DND-41 (cell line): ENCODE measurements at places on chromosomes 7 and 10.

DNA sequence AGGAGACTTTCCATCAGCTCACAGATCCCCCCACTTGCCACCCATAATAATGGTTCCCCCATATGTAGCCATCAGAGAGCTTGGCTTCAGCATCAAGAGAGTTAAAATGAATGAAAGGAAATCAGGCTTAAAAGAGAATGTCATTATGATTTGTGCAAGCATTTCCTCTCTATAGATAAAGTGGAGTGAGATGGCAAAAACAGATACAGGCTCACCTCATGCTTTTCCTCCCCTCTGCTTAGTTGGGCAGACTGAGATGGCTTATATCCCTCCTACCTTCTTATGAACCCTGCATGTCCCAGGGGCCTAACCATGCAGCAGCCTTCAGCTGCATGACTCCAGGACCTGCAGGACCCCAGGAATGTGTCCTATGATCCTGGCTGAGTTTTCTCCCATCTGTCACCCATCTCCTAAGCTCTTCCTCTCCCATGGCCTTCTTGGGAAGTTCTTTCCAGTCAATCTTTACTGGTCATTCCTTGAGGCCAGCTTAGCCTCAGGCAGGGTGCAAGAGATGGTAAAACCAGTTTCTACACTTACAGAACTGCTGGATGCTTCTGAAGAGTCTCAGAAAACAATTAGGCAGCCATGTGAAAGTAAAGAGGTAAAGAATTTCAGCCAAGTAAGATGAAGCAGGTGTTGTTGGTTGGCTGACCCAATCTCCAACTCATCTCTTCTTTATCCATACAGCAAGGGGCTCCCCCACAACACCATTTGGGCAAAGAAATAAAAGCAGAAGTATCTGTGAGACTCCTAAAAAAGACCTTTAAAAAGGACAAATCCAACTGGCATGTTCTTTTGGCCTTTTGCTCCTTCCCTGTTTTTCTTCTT, 159.7 kb downstream of the RTKN2 start:
- H3K4me3 ChIP-seq: no peak overlapping the region
- DNase-seq: no peak
- H3K4me1 ChIP-seq: no peaks in the 10 kb centered on the region
- no peaks in the 10 kb centered on the region for H3K36me3 ChIP-seq
- no peaks in the 10 kb centered on the region for H3K27me3 ChIP-seq

GRCh38 chr7:33100770-33101169, 8.4 kb downstream of the RP9 start:
- H3K4me3 ChIP-seq: no peak overlapping the region
- no peak overlapping the region for H3K27ac ChIP-seq
- no peaks in the 10 kb centered on the region for H3K4me1 ChIP-seq
- DNase-seq: no peak
- no peaks in the 10 kb centered on the region for H3K27me3 ChIP-seq

GRCh38 chr10:80436446-80437098, 17.5 kb upstream of the TSPAN14 start:
- H3K4me3 ChIP-seq: no peak overlapping the region
- DNase-seq: no peak
- no peaks in the 10 kb centered on the region for H3K4me1 ChIP-seq
- no peaks in the 10 kb centered on the region for H3K27me3 ChIP-seq
- H3K27ac ChIP-seq: no peak overlapping the region
- 0 out of 2 replicates have a peak, but pooled peaks cover 1% of the 10 kb centered on the region for H3K36me3 ChIP-seq

- H3K27ac ChIP-seq: no peak overlapping the region
- H3K4me3 ChIP-seq: no peak overlapping the region
- H3K4me1 ChIP-seq: no peaks in the 10 kb centered on the region
- no peaks in the 10 kb centered on the region for H3K27me3 ChIP-seq
- H3K36me3 ChIP-seq: no peaks in the 10 kb centered on the region
These were observed 6.7 kb downstream of the VSTM4 start for GRCh38 chr10:49108656-49109055.

- no peak for DNase-seq
- no peak overlapping the region for H3K27ac ChIP-seq
- H3K4me1 ChIP-seq: no peaks in the 10 kb centered on the region
- H3K36me3 ChIP-seq: no peaks in the 10 kb centered on the region
- no peak overlapping the region for H3K4me3 ChIP-seq
- H3K27me3 ChIP-seq: no peaks in the 10 kb centered on the region
These were observed 266.6 kb downstream of the DNAJB9 start for GRCh38 chr7:108836256-108836655.

- H3K36me3 ChIP-seq: peaks cover 33% of the 10 kb centered on the region; the same call in 1 of the 2 replicates
- DNase-seq: no peak
- H3K27ac ChIP-seq: no peak overlapping the region
- H3K4me3 ChIP-seq: no peak overlapping the region
- H3K27me3 ChIP-seq: no peaks in the 10 kb centered on the region
- no peaks in the 10 kb centered on the region for H3K4me1 ChIP-seq
These were observed 43.6 kb downstream of the RAB11FIP2 start for GRCh38 chr10:118003126-118003525.

- H3K36me3 ChIP-seq: no peaks in the 10 kb centered on the region
- H3K27me3 ChIP-seq: peaks cover 14% of the 10 kb centered on the region
- no peaks in the 10 kb centered on the region for H3K4me1 ChIP-seq
- no peak overlapping the region for H3K4me3 ChIP-seq
These were observed 92.5 kb downstream of the TRIL start for GRCh38 chr7:28865601-28866144.
